ENCODE measurements at places on chromosomes 2 and 18.

GRCh38 chr2:10097352-10098148 lies 17.3 kb upstream of the CYS1 start:
- H3K27ac ChIP-seq, result no peak overlapping the region
- peaks cover 7% of the 10 kb centered on the region for H3K4me1 ChIP-seq
- H3K36me3 ChIP-seq, result no peaks in the 10 kb centered on the region
- no peak for DNase-seq
- no peak overlapping the region for H3K4me3 ChIP-seq

DNA sequence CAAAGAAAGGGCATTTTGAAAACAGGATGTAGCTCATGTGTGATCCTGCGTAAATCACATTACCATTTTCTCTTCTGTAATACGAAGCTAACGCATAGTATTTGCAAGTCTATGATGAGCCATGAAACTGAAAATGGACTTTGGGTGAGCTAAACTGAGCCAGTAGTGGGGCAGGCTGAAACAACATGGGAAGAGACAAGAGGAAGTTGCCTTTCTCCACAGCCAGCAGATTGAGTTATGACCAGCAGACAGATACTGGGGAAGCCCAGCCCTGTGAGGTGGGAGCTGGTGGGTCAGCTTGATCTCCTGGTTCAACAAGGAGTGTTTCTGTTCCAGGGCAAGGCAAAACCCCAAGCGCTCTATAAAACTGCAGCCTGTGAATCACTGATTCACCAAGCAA lies 11.8 kb downstream of the CYRIA start:
- H3K36me3 ChIP-seq, result no peaks in the 10 kb centered on the region
- no peaks in the 10 kb centered on the region for H3K27me3 ChIP-seq
- no peak overlapping the region for H3K4me3 ChIP-seq
- no peak overlapping the region for H3K27ac ChIP-seq
- H3K4me1 ChIP-seq, result peaks cover 24% of the 10 kb centered on the region
- no peak for DNase-seq

DNA sequence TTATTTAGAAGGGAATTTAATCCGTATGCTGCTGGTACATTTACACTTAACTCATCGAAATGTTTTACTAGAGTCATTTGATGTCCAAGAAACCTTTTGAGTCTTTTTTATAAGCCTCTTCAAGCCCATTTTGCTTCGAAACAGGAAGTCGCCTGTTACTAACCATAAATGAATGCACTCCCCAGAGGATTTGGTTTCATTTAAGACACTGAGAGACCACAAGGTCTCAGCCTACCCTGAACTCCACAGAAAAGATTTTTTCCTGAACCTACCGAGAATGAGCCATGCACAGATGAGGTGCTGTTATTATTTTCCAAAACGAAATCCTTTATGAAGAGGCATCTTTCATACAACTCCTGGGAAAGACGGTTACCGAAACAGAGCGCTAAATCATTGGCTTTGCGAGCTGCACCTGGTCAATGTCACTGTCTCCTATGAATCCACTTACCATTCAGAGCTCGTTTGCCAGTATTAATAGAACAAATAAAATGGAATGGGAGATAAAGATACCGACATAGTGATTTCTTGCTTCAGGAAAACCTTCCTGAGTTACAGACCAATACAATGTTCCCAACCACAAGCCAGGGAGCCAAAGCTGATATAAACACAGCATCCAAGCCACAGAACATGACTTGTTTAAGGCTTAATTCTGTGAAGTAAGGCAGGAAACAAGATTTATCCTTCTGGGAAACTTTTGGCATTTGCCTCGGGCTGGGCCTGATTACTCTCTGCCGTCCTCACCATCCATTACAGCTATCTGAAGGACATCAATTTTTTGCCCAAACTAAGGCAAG lies 382.1 kb downstream of the OSR1 start:
- H3K36me3 ChIP-seq, result no peaks in the 10 kb centered on the region
- DNase-seq, result no peak
- no peaks in the 10 kb centered on the region for H3K27me3 ChIP-seq
- H3K27ac ChIP-seq, result peak overlapping the region; percentile 35
- H3K4me1 ChIP-seq, result no peaks in the 10 kb centered on the region

DNA sequence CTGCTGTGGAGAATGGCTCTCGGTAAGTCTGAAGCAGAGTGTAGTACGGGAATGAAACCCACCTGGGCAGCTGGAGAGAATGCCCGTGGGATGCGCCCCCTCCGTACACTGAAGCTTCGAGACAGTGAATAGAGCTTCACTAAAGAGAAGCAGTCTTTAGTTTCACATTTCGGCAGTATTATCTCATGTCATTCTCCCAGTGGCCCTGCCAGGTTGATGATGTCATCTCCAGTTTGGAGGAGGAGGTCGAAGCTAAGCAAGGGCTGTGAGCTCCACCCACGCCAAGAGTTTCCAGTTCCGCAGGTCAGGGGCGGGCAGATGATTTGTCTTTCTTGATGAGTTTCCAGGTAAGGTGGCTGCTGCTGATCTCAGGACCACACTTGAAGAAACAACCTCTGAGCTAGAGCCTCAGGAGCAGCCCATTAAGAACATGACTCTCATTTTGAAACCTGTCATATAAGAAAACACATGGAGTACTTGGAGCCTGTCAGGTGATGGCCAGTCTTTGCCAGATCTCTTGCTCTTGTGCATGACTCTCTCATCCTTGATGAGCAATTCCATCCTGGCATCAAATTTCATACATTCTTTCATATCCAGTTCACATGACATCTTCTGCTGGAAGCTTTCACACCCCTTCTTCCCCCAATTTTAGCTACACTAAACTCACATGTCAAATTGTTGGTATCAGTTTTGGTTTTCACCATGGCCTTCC lies 475.0 kb downstream of the RNF144A start:
- no peaks in the 10 kb centered on the region for H3K27me3 ChIP-seq
- H3K27ac ChIP-seq, result no peak overlapping the region
- DNase-seq, result no peak
- no peaks in the 10 kb centered on the region for H3K4me1 ChIP-seq

- H3K36me3 ChIP-seq, result no peaks in the 10 kb centered on the region
- H3K27ac ChIP-seq, result no peak overlapping the region
- H3K4me3 ChIP-seq, result no peak overlapping the region
- DNase-seq, result no peak
Measured at GRCh38 chr2:106963156-106963555, 77.2 kb upstream of the ST6GAL2 start.

DNA sequence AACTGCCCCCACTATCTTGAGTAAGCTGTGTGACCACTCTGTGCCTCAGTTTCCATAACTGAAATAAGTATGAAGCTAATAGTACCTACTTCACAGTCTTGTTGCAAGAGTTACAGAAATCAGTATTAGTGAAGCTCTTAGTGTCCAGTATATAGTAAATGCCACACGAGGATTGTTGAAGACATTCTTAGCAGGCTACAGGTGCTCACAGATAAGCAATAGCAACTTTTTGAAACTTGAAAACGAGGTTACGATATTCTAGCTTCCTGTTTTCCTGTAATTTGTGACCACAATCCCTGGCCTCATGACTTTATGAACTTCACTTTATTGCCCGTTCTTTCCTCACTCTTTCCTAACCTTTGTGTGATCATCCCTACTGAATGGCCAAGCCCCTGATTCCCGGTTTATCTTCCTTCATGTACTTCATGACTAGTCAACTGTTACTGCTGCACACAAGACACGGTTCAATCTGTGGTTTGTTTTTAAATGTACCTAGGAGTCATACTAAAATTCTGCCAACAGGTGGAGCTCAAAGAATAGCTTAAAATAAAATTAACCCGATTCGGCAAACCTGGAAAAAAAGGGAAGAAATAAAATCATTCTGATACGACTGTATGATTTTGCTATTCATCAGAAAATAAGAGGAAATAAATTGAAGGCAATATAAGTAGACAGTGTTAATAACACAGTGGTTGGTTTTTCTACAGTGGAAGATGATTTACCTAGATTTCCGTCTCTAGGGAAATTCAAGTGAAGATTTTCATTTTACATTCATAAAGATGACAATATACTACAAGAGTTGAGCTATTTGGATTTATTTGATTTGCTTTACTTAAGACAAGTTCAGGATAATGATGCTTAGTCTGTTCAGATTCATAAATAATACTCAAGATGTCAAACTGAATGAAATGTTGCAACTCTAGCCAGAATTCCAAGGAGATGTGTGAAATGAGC lies 38.1 kb upstream of the STAT1 start:
- DNase-seq, result no peak
- H3K36me3 ChIP-seq, result no peaks in the 10 kb centered on the region
- no peaks in the 10 kb centered on the region for H3K27me3 ChIP-seq
- peaks cover 8% of the 10 kb centered on the region for H3K4me1 ChIP-seq
- no peak overlapping the region for H3K4me3 ChIP-seq

DNA sequence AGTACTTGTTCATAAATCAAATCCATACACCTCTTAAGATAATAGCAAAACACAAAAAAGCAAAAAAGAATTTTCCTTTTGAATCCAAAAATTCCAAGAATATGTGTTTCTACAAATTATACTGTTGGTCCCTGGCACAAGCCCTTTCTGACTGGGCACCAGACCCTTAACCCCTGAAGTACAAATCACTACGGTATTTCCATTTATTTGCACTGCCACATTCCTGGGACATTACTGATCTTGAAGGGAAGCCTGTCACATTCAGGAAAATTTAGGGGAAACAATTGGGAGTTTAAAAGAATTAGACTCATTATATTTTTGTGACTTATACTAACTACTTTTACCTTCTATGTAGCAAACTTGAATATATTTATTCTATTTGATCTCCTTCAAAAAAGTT lies 98.8 kb downstream of the ZNF521 start:
- H3K4me1 ChIP-seq, result no peaks in the 10 kb centered on the region
- no peaks in the 10 kb centered on the region for H3K36me3 ChIP-seq
- H3K4me3 ChIP-seq, result no peak overlapping the region
- no peaks in the 10 kb centered on the region for H3K27me3 ChIP-seq

GRCh38 chr2:48711343-48711742 lies 44.2 kb downstream of the LHCGR start:
- no peak overlapping the region for H3K4me3 ChIP-seq
- H3K27ac ChIP-seq, result no peak overlapping the region
- H3K36me3 ChIP-seq, result no peaks in the 10 kb centered on the region
- peaks cover 16% of the 10 kb centered on the region for H3K4me1 ChIP-seq
- H3K27me3 ChIP-seq, result no peaks in the 10 kb centered on the region
- DNase-seq, result no peak

- no peaks in the 10 kb centered on the region for H3K36me3 ChIP-seq
- H3K4me3 ChIP-seq, result no peak overlapping the region
- no peaks in the 10 kb centered on the region for H3K4me1 ChIP-seq
- H3K27me3 ChIP-seq, result no peaks in the 10 kb centered on the region
Measured at GRCh38 chr2:184372484-184372883, 225.8 kb upstream of the ZNF804A start.

DNA sequence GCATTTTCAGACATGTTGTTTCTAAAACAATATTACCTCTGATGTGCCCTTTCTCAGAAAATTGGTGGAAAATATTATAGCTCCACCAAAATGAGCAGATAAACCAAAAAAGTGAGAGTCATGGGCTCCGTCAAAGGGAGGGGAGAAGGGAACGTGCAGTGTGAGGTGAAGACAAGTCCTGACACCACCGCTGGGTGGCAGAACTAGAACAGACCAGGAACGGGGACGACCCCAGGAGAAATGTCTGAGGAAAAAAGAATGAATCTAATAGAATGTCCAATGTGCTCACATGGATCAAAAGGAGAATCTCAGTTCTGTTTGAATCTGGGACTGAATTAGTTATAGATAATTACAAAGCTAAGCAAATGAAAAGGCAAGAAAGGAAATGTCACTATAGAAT lies 22.6 kb upstream of the BCL2 start:
- no peaks in the 10 kb centered on the region for H3K27me3 ChIP-seq
- DNase-seq, result no peak
- peaks cover 19% of the 10 kb centered on the region for H3K4me1 ChIP-seq
- H3K27ac ChIP-seq, result no peak overlapping the region

DNA sequence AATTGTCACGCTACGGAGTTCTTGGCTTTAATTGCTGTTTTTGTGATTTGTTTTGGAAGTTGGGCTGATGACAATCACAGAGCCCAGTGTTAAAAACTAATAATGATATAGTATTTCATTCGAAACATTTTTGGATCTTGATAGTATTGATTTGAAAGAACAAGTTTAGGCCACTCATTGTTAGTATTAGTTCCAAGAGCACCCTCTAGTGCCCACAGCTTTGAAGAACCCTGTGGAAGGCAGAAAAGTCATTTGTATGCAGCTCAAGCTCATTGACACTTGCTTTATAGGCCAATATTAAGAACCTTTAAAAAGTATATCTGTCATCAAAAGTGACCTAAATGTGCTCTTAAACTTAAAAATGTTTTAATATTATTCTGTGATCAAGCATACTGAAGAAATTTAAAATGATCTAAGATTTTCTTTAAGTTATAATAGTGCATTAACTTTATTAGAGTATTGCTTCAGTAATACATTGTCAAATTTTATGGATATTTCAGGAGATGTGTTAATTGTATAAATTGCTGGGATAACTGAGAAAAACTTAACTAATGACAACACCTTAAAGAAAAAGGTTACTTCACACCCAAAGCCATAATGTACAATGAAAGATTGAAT lies 191.0 kb downstream of the GRB14 start:
- no peaks in the 10 kb centered on the region for H3K36me3 ChIP-seq
- no peaks in the 10 kb centered on the region for H3K27me3 ChIP-seq
- H3K4me1 ChIP-seq, result no peaks in the 10 kb centered on the region
- DNase-seq, result no peak
- no peak overlapping the region for H3K27ac ChIP-seq

DNA sequence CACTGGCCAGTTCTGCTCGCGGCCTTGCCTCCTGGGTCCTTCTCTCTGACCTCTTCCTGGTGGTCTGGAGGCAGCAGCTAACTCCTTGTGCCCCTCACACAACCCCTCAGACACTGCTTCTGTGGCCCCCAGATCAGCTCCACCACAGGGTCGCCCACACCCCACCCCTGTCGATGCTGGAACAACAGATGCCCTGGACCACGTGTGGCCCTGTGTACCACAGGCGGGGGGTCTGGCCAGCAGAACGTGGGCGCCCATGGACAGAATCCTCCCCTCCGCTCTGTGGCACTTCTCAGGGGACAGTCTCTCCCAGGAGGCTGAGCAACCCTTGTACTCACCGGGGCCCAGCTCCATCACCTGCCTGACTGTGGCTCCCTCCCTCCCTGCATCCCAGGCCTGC lies 245.6 kb downstream of the NDUFA10 start:
- H3K4me1 ChIP-seq, result no peaks in the 10 kb centered on the region
- peaks cover 44% of the 10 kb centered on the region for H3K27me3 ChIP-seq
- DNase-seq, result no peak
- H3K27ac ChIP-seq, result no peak overlapping the region
- no peaks in the 10 kb centered on the region for H3K36me3 ChIP-seq

DNA sequence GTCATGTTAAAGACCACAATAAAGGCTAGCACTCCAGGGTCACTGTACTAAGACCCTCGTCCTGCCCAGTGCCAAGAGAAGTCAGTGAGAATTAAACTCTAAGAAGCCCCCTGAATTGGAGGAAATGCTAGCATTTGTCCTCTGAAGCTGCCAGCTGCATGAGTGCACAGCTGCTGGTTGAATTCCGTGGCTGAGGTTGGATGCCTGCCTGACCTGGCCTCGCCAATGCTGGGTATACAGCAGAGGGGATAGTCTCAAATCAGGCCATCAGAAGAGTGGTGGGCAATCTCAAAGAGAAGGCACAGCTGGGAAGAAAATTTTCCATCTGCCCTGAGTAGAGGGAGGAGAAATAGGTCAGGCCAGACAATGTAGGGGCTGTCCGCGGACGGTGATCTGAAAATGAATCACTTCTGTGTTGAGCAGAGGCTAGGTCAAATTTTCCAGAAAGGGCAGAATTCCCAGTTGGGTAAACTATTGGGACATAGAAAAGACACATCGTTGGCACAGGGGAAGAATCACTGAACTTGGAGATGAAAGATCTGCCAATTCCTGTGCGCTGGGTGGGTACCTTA lies 110.5 kb upstream of the AGAP1 start:
- no peak overlapping the region for H3K4me3 ChIP-seq
- H3K27me3 ChIP-seq, result no peaks in the 10 kb centered on the region
- DNase-seq, result no peak
- H3K36me3 ChIP-seq, result no peaks in the 10 kb centered on the region
- H3K4me1 ChIP-seq, result no peaks in the 10 kb centered on the region
